ENCODE measurements at places on chromosomes 6 and 20.

GRCh38 chr6:139706912-139707311 lies 332.5 kb upstream of the CITED2 start:
- DNase-seq: no peak

GRCh38 chr20:956330-956951 lies 40.3 kb upstream of the ANGPT4 start:
- DNase-seq: peak; percentile 21

- DNase-seq: no peak
These were observed 11.5 kb downstream of the SLC4A11 start for GRCh38 chr20:3227506-3227905.

DNA sequence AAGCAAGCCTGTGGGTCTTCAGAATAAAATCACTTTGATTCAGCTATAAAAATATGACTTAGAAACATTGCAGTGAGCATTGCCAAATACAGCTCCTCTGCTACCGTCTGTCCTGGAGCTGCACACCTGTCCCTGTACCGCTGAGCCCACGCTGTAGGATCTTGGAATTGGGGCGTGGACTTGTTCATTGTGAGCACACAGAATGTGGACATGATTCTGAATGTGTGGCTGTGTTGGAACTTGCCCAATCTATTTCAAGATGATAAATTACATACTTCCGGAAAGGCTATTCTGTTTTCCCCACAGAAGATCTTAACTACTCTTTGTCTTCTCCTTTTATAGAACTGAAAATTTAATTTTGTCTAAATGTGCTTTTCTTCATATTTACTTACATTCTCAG lies 107.3 kb downstream of the UST start:
- no peak for DNase-seq

GRCh38 chr20:40494248-40494647 lies 194.8 kb downstream of the MAFB start:
- DNase-seq: no peak

DNA sequence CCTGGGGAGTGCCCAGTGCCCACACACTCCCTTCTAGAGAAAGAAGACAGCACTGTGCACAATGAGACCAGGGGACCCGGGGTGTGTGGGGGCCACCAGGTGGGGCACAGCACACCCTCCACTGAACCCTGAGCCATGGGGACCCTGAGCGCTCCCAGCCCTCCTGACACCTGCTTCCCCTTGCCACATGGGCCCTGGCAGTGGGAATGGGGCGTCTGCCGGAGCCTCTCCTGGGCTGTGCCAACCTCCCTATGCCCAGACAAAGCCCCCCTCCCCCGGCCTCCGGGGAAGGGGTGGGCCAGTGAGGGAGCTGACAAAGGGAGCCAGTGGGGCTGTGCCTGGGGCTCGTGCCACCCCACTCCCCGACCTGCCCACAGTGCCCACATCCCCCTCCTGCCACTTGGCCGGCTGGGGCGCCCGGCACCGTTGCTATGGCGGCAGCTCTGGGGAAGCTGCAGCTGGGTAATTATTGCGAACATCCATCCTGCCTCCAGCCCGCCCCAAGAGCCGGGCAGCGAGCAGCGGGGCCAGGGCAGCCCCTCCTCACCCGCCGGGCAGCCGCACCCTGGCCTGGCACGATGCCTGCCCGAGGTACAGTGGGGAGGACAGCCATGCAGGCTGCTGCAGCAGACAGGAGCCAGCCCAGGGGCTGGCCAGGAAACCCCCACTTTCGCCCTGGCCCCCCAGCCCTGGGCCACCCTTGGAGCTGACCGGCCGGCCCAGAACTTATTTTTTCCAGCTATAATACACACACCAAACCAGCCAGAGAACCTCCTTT lies 41.9 kb upstream of the NOL4L start:
- no peak for DNase-seq

GRCh38 chr6:33000055-33000454 lies 9.3 kb downstream of the HLA-DOA start:
- no peak for DNase-seq

DNA sequence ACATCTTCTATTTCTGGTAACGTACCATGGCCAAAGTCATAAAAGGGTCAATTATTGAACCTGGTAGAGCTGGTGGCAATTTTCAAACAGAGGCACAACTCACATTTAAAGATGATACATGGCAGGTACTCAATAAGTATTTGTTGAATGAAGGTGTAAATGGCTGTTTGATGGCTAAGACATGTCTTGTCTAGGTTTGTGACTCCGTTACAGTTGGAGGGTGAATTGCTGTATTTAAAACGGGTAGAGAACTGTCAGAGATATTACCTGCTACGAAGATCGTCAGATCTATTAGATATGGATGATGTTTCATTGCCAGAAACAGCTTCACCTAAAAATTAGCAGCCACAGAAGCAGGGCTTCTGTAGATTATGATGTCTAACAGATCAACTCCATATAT lies 601.9 kb downstream of the PRKN start:
- no peak for DNase-seq

DNA sequence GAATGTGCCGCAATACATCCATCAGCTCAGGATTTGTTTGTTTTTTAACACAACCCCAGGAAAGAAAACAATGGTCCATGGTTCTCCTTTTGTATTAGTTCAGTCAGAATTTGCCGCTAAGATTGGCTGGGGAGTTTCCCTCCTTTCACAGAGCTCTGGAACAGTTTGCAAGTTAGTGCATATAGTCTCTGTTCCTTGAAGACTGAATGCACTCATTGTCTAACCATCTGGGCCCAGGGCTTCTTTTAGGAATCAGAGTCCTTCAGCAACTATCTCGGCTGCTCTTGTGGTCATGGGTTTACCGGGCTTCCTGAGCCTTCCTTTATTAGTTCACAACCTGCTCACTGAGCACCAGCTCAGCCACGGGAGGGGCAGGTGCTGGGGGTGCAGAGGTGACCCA lies 121.3 kb downstream of the SLC23A2 start:
- DNase-seq: no peak

DNA sequence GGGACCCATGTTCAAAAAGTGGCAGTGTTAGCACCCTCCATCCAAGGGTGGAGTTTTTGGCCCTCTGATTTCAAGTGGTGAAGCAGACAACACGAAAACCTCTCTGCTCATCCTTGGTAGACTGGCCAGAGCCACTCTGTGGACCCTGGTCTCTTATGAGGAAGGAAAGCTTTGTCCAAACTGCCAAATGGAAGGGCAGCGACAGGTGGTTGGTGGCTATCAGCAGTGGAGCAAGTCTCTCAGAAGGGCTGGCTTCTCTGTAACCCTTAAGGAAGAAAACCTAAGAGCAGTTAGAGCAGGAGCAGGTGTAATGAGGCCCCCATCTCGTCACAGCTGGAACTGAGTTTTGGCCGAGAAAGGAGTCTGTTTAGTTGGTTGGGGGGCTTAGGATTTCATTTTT lies 155.8 kb downstream of the SLC16A10 start:
- no peak for DNase-seq

DNA sequence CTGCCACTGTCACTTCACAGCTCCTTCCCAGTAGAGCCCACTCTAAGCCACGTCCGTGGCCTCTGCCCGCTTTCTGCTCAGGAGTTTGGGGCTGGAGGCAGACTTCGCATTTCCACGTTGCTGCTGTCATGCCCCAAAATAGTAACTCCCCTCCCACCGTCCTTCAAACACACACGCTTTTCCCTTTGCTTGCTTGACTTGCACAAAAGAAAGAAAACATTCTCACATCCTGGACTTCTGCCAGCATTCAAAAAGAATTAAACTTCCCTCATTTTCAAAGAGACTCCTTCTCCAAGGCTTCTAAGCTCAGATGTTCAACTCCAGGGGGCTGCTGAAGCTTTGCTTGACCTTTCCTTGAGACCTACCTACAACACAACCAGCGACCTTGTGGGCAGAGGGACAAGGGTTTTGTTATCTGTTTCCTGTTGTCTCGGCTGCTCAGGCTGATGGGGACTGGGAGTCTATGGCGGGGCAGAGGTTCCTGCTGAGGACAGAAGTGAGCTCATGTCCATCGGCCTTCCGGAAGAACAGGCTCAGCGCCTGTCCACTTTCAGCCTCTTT lies 263.8 kb upstream of the FOXQ1 start:
- DNase-seq: no peak

GRCh38 chr20:49866051-49866450 lies 49.3 kb downstream of the SPATA2 start:
- no peak for DNase-seq

GRCh38 chr6:155066921-155067680 lies 72.0 kb downstream of the TIAM2 start:
- DNase-seq: no peak

GRCh38 chr6:5778317-5778857 lies 228.3 kb downstream of the NRN1 start:
- DNase-seq: no peak

- peak; percentile 77 for DNase-seq
These were observed at the start of gene L3MBTL3 for GRCh38 chr6:130018292-130018743. TSS of gene L3MBTL3 (plus strand) at chr6:130018581. CDS start at chr6:130042700, 24,119 bp downstream.

DNA sequence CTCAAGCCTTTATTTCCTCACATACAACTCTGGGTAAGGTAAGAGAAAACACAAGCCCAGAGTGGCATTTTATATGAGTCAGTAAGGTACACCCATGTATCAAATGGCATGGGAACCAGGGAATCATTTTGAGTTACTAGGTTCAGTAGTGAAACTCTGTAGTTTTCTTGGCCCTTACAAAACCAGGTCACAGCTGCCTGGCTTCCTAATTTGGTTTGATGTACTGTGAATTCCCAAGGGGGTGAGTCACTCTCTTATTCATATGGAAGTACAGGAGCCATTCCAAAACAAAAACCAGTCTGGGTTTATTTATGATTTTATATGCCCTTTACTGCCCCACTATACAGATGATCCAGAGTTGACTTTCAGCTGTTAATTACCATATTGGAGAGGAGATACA lies 70.7 kb downstream of the PDE7B start:
- no peak for DNase-seq

DNA sequence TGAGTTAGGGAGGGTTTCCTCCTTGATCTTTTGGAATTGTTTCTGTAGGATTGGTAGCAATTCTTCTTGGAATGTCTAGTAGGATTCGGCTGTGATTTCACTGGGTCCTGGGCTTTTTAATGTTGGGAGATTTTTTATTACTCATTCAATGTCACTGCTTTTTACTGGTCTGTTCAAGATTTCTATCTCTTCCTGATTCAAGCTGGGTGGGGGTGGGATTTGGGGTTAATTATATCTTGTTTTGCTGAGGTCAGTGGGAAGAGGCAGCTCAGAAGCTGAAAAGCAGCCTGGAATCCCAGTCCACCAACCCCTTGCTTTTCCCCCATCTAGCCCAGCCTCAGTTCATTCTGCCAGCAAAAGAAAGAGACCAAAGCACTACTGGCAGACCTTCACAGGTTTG lies 39.6 kb downstream of the SUMO4 start:
- no peak for DNase-seq

- no peak for DNase-seq
These were observed 7.7 kb upstream of the CAP2 start for GRCh38 chr6:17385660-17386059.

- no peak for DNase-seq
These were observed 159.3 kb upstream of the CENPW start for GRCh38 chr6:126180585-126180984.

DNA sequence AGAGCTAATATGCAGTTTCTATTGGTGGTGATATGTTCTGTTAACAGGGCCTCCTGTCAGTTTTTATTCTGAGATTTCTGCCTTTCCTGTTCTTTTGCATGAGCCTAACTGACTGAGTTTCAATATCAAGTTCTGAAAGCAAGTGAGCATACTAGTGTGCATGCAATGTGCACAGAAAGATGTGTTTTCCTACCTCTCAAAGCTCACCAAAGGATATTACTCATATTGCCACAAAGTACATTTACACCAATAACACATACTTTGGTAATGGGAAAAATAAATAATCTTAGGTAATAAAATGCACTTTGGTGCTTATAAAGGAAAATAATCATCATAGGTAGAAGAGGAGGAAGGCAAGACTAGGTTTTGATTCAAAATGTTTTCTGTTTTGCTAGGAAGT lies 195.0 kb downstream of the KHDC1L start:
- DNase-seq: no peak

DNA sequence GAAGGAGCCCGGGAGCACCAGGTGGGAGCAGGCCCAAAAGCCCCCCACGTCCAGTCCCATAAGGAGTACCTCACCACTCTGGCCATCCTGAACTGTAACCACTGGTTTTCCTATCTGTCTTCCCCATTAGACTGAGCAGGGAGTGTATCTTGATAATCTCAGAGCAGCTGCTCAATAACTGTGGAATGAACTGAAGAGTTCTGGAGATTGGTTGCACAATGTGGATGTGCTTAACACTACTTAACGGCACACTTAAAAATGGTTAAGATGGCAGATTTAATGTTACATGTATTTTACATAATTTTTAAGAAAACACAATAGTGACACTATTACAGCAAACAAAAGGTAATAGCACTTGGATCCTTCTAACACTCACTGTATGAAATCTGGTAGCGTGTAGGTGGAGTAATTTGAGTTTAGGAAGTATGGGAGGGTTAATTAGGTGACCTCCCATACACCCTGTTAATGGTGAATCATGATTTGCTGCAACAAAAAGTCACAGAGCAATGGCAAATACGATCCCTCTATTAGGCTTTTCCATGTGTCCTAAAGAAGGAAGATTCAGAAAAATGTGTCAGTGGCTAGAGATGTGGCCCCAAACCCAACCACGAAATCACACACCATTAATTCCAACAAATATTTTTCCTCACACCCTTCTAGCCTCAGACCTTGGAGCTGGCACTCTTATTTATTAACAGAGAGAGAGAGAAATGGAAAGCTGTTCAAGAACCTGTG lies 18.4 kb downstream of the TRAM2 start:
- no peak for DNase-seq

- DNase-seq: peak; percentile 72
These were observed 880.5 kb upstream of the DEFB115 start for GRCh38 chr20:30376767-30377658.

DNA sequence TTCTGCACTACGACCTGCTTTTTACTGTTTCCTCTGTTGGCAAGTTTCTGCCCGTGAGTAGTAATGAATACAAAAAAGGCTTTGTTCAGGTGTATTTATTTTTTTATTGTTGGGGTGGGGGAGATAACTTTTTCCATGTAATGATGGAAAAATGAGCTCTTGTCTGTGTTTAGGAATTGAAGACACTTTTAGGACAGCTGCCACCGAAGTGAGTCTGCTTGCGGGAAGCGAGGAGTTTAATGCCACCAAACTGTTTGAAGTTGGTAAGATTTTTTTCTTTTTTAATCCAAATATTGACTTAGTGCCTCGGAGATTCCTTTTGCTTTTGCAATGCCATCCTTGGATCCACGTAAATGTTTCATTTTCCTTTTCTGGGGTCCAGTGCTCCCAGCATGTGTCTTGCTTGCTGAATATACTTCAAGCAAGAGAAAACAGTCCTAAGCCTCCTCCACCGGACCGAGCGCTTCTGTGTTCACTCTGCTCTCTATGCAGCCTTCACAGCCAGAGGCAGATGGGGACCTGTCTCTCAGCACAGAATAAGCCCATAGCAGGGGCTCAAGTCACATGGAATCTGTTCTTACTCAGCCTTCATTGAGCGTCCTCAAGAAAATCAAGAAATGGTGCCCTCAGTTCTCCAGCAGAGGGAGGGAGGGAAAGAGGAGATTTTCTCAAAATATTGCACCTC lies 71.3 kb downstream of the ISM1 start:
- no peak for DNase-seq

GRCh38 chr6:54248994-54249393 lies 59.2 kb upstream of the TINAG start:
- no peak for DNase-seq

All from activated naive CD4-positive, alpha-beta T cell (primary cell).